Natural killer cell (primary cell): ENCODE measurements at places on chromosomes 1 and 21. TPM values are rescaled to one million over a fixed set of nuclear protein-coding genes. Genes with fewer than 3 reads are reported as not detected.

GRCh38 chr1:3638676-3639075 is 11.2 kb downstream of the WRAP73 start:
- no peak overlapping the region for H3K27ac ChIP-seq
- H3K4me3 ChIP-seq: no peak overlapping the region
- peaks cover 46% of the 10 kb centered on the region for H3K36me3 ChIP-seq
- H3K27me3 ChIP-seq: no peaks in the 10 kb centered on the region
- no peaks in the 10 kb centered on the region for H3K4me1 ChIP-seq

- H3K27me3 ChIP-seq: no peaks in the 10 kb centered on the region
- no peak for DNase-seq
- peaks cover 8% of the 10 kb centered on the region for H3K36me3 ChIP-seq
- no peak overlapping the region for H3K27ac ChIP-seq
Measured at GRCh38 chr1:91776068-91776794, 109.7 kb downstream of the TGFBR3 start.

DCST1 gene
- total RNA-seq: 0.35 TPM

DNA sequence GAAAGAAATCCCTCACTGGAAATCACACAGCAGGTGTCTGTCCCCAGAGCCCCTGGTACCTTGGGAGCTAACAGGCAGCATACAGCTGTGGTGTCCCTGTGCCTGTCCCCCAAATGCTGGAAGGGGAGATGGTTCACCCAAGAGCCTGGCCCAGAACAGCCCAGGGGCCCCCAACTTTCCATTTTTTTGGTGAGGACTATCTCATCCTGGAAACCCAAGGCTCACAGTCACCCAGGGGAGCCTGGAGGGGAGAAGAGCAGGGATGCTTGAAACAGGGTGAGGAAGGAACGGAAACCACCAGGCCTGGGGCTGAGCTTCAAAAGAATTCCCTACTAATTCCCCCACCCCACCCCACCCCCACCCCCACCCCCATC is 3.6 kb downstream of the SDC3 start:
- no peaks in the 10 kb centered on the region for H3K36me3 ChIP-seq
- no peak overlapping the region for H3K27ac ChIP-seq
- no peak overlapping the region for H3K4me3 ChIP-seq
- H3K4me1 ChIP-seq: peaks cover 14% of the 10 kb centered on the region
- no peak for DNase-seq
- H3K27me3 ChIP-seq: peaks cover 17% of the 10 kb centered on the region

DNA sequence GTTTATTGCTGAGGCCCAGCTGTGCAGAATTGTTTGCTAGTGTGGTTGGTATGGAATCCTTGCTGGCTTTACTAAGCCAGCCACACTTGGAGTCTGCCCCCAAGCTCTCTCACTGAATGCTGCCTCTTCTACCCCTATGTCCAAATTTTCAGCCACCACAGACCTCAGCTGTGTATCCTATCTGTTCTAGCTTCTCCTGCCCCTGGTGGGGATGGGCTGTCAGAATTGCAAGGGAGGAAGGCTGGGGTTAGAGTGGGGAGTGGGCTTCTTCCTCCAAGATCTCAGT is 4.4 kb downstream of the NHLH1 start:
- H3K36me3 ChIP-seq: no peaks in the 10 kb centered on the region
- no peak overlapping the region for H3K4me3 ChIP-seq
- no peak overlapping the region for H3K27ac ChIP-seq
- no peak for DNase-seq
- no peaks in the 10 kb centered on the region for H3K27me3 ChIP-seq
- peaks cover 19% of the 10 kb centered on the region for H3K4me1 ChIP-seq

GRCh38 chr1:14184454-14184853 is 414.0 kb upstream of the KAZN start:
- H3K27me3 ChIP-seq: no peaks in the 10 kb centered on the region
- no peak overlapping the region for H3K4me3 ChIP-seq
- H3K36me3 ChIP-seq: no peaks in the 10 kb centered on the region
- no peak overlapping the region for H3K27ac ChIP-seq
- no peaks in the 10 kb centered on the region for H3K4me1 ChIP-seq
- DNase-seq: no peak

ACKR1 gene
- not detected for total RNA-seq

DNA sequence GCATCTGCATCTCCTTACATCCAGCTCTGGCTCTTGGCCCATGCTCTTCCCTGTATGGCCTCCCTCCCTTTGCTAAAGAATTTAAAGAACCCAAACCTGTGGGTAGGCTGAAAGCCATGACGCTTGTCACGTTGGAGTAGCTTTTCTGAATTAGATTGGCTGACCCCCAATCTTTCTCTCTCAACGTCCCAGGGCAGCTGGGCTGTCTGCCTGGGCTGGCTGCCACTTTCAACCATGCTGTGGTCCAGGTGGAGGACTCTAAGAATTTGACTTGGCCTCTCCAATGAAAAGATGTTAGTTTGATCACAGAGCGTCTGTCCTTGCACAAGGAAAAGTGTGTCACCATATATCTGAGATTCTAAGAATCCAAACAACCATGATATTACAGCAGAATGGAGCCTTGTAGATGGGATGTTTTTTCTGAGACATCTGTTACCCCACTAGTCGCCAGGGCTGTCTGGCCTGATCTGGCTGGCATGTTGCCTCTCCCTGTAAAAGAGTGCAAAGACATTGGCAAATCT is 6.5 kb upstream of the IGSF3 start:
- peaks cover 2% of the 10 kb centered on the region for H3K27me3 ChIP-seq
- no peak for DNase-seq
- H3K27ac ChIP-seq: no peak overlapping the region
- H3K36me3 ChIP-seq: no peaks in the 10 kb centered on the region
- no peak overlapping the region for H3K4me3 ChIP-seq
- no peaks in the 10 kb centered on the region for H3K4me1 ChIP-seq

RGS13 gene
- 0.45 TPM for total RNA-seq

DNA sequence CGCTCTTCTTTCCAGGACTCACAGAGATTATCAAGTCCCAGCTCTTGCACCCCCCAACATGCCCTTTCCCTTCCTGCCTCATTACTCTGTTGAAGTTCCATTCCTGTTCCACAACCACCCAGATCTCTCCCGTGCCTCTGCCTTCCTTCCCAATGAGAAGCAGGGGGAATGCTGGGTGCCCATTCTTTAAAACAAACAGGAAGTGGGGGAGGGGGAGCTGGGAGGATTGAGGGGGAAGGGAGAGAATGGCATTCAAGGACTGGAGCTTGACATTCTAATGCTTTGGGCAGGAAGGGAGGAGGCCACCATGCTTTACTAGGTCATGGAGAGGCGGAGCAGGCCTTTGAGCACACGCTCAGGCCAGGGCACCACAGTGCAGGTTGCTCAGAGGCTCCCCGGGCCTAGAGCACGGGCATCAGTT is 150.3 kb upstream of the IRF2BP2 start:
- no peaks in the 10 kb centered on the region for H3K36me3 ChIP-seq
- peaks cover 26% of the 10 kb centered on the region for H3K4me1 ChIP-seq
- no peak overlapping the region for H3K4me3 ChIP-seq
- no peaks in the 10 kb centered on the region for H3K27me3 ChIP-seq

MYOG gene
- total RNA-seq: not detected

- DNase-seq: no peak
- H3K27me3 ChIP-seq: no peaks in the 10 kb centered on the region
- no peak overlapping the region for H3K27ac ChIP-seq
- no peaks in the 10 kb centered on the region for H3K4me1 ChIP-seq
Measured at GRCh38 chr21:24163539-24163938, 1443.7 kb downstream of the MRPL39 start.

- H3K4me3 ChIP-seq: no peak overlapping the region
- no peaks in the 10 kb centered on the region for H3K36me3 ChIP-seq
- no peak for DNase-seq
- H3K4me1 ChIP-seq: peaks cover 4% of the 10 kb centered on the region
- no peak overlapping the region for H3K27ac ChIP-seq
Measured at GRCh38 chr1:214310010-214310409, 29.1 kb downstream of the SMYD2 start.

TAS1R1 gene
- not detected for total RNA-seq

GRCh38 chr1:41645062-41645461 is 160.6 kb upstream of the EDN2 start:
- no peak overlapping the region for H3K27ac ChIP-seq
- no peak overlapping the region for H3K4me3 ChIP-seq
- no peaks in the 10 kb centered on the region for H3K36me3 ChIP-seq
- H3K4me1 ChIP-seq: peaks cover 11% of the 10 kb centered on the region
- DNase-seq: no peak

DNA sequence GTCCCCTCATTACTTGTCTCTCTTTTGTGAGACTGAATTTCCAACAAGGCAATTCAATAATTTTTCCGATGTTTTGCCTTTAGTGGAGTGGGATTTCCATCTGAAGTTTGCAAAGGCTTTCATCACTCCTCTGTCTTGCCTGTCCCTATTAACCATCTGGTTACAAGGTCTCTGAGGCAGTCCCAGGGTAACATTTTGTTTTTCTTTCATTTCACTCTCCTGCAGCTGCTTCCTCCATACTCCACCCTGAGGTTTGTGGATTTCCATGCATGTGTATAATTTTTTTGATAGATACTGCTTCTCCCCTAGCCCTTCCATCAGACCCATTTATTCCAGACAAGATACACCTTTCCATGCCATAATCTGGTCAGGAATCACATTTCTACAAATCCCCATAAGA is 366.8 kb downstream of the PTBP2 start:
- no peaks in the 10 kb centered on the region for H3K36me3 ChIP-seq
- no peaks in the 10 kb centered on the region for H3K4me1 ChIP-seq
- H3K27me3 ChIP-seq: no peaks in the 10 kb centered on the region
- H3K27ac ChIP-seq: no peak overlapping the region

GRCh38 chr1:62903982-62904855 is 120.3 kb downstream of the ATG4C start:
- no peak overlapping the region for H3K27ac ChIP-seq
- H3K4me3 ChIP-seq: no peak overlapping the region
- DNase-seq: no peak
- no peaks in the 10 kb centered on the region for H3K27me3 ChIP-seq
- no peaks in the 10 kb centered on the region for H3K4me1 ChIP-seq
- no peaks in the 10 kb centered on the region for H3K36me3 ChIP-seq

DNA sequence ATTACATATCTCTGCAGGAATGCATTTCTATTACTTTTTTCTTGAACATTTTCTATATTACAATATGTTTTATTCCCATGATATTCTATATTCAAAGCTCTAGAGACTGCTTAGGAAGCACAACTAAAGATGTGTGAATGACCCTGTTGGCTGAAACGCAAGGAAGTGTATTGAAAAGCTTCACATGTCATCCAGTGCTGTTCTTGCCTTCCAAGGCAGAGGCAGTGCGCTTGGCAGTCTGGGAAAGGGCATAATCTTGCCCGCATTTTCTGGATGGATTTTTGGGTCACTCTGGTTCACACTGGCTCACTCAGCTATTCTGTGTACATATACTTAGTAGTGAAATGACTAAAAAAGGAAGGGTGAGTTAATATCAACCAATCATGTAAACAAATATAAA is 262.4 kb downstream of the PTPRC start:
- H3K4me3 ChIP-seq: no peak overlapping the region
- peaks cover 22% of the 10 kb centered on the region for H3K36me3 ChIP-seq
- DNase-seq: no peak
- no peak overlapping the region for H3K27ac ChIP-seq
- no peaks in the 10 kb centered on the region for H3K4me1 ChIP-seq

GRCh38 chr1:60571811-60572210 is 498.2 kb upstream of the C1orf87 start:
- H3K4me1 ChIP-seq: no peaks in the 10 kb centered on the region
- no peak overlapping the region for H3K27ac ChIP-seq
- no peaks in the 10 kb centered on the region for H3K36me3 ChIP-seq
- no peak for DNase-seq
- no peaks in the 10 kb centered on the region for H3K27me3 ChIP-seq
- no peak overlapping the region for H3K4me3 ChIP-seq

BNIPL gene
- 0.33 TPM for total RNA-seq

CFAP141 gene
- not detected for total RNA-seq
